Immature natural killer cell (primary cell): ENCODE measurements at places on chromosomes 13 and 19. TPM values are rescaled to one million over a fixed set of nuclear protein-coding genes. Genes with fewer than 3 reads are reported as not detected.

Gene TRPC4
- polyA plus RNA-seq: not detected

Gene FCER2
- polyA plus RNA-seq: 0.29 TPM

Gene B3GNT8
- polyA plus RNA-seq: not detected

Gene ZNF737
- 9.1 TPM for polyA plus RNA-seq

Gene MCF2L
- polyA plus RNA-seq: 0.82 TPM

Gene ZFP82
- 6.1 TPM for polyA plus RNA-seq

Gene MCEMP1
- not detected for polyA plus RNA-seq

Gene ZNF536
- polyA plus RNA-seq: not detected

Gene ZNF470
- polyA plus RNA-seq: 1.7 TPM

Gene KCNC3
- not detected for polyA plus RNA-seq

Gene NR1H2
- polyA plus RNA-seq: 68.8 TPM

Gene LENG9
- not detected for polyA plus RNA-seq

Gene DMKN
- polyA plus RNA-seq: 5.0 TPM

Gene PLIN5
- not detected for polyA plus RNA-seq

Gene DNAAF3
- polyA plus RNA-seq: not detected

Gene KCTD4
- 0.20 TPM for polyA plus RNA-seq

Gene SIGLEC14
- polyA plus RNA-seq: 0.99 TPM

Gene CABP5
- polyA plus RNA-seq: not detected

Gene ZNF541
- not detected for polyA plus RNA-seq

Gene CAMSAP3
- not detected for polyA plus RNA-seq

Gene AP1M2
- not detected for polyA plus RNA-seq

Gene FCAR
- not detected for polyA plus RNA-seq

Gene ZNF491
- 1.1 TPM for polyA plus RNA-seq

Gene ZNF723
- not detected for polyA plus RNA-seq

Gene ATP8B3
- polyA plus RNA-seq: 1.7 TPM

Gene PLIN4
- 0.03 TPM for polyA plus RNA-seq

Gene GPR12
- 0.11 TPM for polyA plus RNA-seq

Gene KIR2DL4
- polyA plus RNA-seq: 61.6 TPM

Gene FPR3
- polyA plus RNA-seq: not detected

Gene ZNF547
- polyA plus RNA-seq: 0.61 TPM

Gene ZNF432
- 3.6 TPM for polyA plus RNA-seq

Gene PSG2
- polyA plus RNA-seq: not detected

Gene EBI3
- polyA plus RNA-seq: not detected

Gene SLITRK6
- not detected for polyA plus RNA-seq

Gene UBE2L5
- not detected for polyA plus RNA-seq

Gene LILRB2
- 0.31 TPM for polyA plus RNA-seq

Gene B9D2
- polyA plus RNA-seq: 14.7 TPM

Gene ERICH4
- polyA plus RNA-seq: not detected

Gene CRYL1
- 30.1 TPM for polyA plus RNA-seq

Gene CEBPA
- 2.7 TPM for polyA plus RNA-seq

Gene ACP7
- not detected for polyA plus RNA-seq

Gene SLC6A16
- 3.0 TPM for polyA plus RNA-seq

Gene GARIN5A
- polyA plus RNA-seq: 0.68 TPM

Gene CRX
- not detected for polyA plus RNA-seq
